ENCODE measurements at places on chromosomes 7 and 10.
A peak's percentile ranks its signal among the peaks of the same experiment; 100 is the strongest.

- no peak for DNase-seq
These were observed 173.9 kb downstream of the HERPUD2 start for GRCh38 chr7:35520810-35521625.

GRCh38 chr7:37669818-37670217 is 13.7 kb upstream of the GPR141 start:
- DNase-seq, result no peak

- no peak for DNase-seq
These were observed 51.9 kb downstream of the GNA12 start for GRCh38 chr7:2792235-2792634.

GRCh38 chr10:61135276-61135721 is 191.3 kb upstream of the RHOBTB1 start:
- DNase-seq, result no peak

DNA sequence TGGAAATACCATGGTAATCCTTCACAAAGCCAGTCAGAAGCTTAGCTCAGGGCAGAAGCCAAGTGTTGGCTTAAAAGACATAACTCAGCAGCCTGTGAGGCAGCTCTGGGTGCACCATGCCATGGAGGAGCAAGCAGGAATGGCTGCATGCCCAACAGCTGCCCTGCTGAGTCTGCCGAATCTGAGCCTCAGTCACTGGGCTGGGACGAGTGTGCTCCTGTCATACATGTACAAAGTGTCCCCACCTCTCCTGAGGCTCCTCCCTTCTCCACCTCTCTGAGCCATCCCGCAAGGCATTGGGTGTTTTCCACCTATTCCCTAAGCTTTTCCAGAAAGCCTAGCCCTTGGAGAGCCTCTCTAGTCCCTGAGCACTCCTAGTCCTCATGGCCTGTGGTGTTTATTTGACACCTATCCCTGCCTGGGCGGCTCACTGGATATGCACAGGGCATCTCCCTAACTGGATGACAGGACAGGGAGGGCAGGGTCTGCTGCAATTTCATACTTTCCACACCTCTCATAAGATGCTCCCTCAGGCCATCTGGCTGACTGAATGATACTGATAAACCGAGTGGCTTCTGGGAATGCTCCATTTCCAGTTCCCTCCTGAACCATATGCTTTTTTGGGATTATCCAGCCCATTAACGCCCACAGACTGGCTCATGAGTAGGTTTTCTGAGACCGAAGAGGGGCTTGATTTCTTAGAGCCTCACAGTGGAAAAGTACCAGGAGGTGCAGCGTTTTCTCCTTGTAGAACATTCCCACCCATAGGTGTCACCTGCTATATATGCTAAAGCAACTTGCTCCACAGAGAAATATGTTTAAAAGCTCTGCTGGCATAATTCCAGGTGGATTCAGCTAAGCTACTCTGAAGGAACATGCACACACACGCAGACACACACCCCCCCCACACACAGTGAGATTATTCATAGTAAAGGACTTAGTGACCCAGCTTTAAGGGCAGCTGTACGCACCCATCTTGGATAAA is 199.3 kb downstream of the SNX10 start:
- no peak for DNase-seq

DNA sequence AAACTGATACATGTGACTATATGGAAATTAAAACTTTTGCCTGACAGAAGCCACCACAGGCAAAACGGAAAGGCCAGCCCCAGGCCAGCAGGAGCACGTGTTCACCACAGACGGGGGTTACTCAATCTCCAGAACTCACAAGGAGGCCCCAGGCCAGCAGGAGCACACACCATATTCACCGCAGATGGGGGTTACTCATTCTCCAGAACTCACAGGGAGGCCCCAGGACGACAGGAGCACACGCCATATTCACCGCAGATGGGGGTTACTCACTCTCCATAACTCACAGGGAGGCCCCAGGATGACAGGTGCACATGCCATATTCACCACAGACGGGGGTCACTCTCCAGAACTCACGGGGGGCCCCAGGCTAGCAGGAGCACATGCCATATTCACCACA is 61.5 kb downstream of the NKX6-2 start:
- no peak for DNase-seq

GRCh38 chr7:104903044-104903443 is 111.0 kb upstream of the KMT2E start:
- no peak for DNase-seq

DNA sequence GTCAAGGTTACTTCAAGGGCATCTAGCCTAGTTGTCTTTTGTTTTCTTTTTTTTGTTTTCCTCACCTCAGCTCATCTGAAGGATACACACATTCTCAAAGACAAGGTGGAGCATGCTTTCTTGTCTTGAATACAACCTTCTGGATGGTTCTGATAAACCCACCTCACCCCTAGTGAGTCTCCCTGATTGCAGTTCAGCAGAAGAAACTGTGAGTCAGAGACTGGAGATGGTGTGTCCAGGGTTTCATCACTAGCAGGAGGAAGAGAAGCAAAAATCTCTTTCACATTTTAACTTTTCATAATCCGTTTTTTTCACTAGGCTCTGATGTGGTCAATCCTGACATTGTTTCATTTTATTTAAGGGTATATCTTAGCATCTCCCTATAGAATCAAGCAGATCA is 143.0 kb upstream of the NRBF2 start:
- no peak for DNase-seq

DNA sequence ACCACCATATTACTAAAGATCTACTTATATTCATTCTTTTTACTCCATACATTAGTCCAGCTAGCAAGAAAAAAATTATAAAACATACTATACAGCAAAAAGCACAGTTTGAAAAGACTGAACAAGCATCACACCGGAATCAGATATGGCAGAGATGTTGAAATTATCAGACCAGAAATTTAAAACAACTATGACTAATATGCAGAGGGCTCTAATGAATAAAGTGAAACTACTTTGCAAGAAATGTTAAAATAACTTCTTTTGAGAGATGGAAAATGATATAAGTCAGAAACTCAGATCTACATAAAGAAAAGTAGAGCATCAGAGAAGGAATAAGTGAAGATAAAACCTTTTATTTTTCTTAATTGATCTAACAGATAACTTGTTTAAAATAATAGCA is 50.9 kb downstream of the SGCE start:
- no peak for DNase-seq

GRCh38 chr10:43891241-43891640 is 242.6 kb upstream of the ZNF32 start:
- no peak for DNase-seq

- no peak for DNase-seq
These were observed 147.0 kb downstream of the HBP1 start for GRCh38 chr7:107315716-107316220.

DNA sequence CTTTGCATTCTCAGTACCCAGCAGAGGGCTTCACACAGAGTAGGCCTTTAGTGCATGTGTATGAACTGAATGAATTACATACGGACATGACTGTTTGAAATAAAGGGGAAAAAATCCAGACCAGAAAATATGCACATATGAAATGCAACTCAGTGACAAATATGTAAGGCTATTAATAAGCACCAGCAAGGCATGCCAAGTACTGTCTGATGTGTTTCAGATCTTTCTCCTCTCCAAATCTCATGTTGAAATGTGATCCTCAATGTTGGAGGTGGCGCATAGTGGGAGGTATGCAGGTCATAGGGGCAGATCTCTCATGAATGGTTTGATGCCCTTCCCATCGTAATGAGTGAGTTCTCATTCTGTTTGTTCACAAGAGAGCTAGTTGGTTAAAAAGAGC is 87.3 kb upstream of the TOMM7 start:
- DNase-seq, result no peak

GRCh38 chr7:117435475-117436043 is 8.3 kb upstream of the ASZ1 start:
- DNase-seq, result no peak

DNA sequence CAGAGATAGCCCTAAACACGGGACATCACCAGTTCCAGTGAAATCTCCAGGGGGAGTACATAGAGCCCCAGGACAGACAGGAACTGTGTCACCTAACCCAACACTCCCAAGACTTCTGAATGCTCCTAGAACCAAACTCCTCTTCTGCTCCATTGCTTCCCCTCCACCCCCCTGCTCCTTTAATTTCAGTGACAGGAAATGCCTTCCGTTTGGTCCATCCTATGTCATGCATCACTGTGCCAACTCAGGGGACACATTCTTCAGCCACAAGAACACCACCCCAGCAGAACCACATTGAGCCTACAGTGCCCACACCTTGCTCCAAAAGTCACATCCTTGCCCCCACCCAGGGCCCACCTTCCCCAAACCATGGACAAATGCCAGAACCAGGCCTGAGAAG is 100.5 kb downstream of the KCNMA1 start:
- DNase-seq, result no peak

- DNase-seq, result no peak
These were observed 99.0 kb upstream of the PHF14 start for GRCh38 chr7:10874666-10875065.

GRCh38 chr7:48782511-48782910 is 141.8 kb upstream of the CDC14C start:
- DNase-seq, result no peak

DNA sequence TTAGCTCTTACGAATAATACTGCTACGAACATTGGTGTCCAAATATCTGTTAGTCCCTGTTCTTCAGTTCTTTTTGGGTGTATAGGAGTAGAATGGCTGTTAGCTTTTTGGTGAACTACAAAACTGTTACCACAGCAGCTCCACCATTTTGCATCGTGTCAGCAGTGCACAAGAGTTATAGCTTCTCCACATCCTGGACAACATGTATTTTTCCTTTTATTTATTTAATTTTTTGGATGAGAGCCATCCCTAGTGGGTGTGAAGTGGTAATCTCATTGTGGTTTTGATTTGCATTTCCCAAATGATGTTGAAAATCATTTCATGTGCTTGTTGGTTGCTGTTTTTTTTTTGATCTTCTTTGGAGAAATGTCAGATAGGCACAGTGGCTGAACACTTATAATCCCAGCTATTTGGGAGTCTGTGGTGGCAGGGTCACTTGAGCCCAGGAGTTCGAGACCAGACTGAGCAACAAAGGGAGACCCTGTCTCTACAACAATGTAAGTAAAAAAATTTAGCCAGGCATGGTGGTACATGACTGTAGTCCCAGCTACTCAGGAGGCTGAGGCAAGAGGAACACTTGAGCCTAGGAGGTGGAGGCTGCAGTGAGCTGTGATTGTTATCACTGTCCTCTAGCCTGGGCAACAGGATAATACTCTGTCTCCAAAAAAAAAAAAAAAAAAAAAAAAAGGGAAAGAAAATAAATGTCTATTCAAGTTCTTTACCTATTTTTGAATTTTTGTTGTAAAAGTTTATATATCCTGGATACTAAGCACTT is 31.7 kb downstream of the TRIM24 start:
- no peak for DNase-seq

- peak; percentile 28 for DNase-seq
These were observed 12.7 kb upstream of the LARP4B start for GRCh38 chr10:944034-944831.

- no peak for DNase-seq
These were observed 55.8 kb downstream of the PIK3AP1 start for GRCh38 chr10:96664563-96664962.

GRCh38 chr7:102721-103120 is 89.7 kb upstream of the FAM20C start:
- no peak for DNase-seq

- DNase-seq, result no peak
These were observed 213.9 kb downstream of the ELFN1 start for GRCh38 chr7:1883834-1884582.

GRCh38 chr7:41501006-41501405 is 201.9 kb downstream of the INHBA start:
- no peak for DNase-seq

GRCh38 chr7:156793334-156793733 is 99.6 kb downstream of the LMBR1 start:
- DNase-seq, result no peak

DNA sequence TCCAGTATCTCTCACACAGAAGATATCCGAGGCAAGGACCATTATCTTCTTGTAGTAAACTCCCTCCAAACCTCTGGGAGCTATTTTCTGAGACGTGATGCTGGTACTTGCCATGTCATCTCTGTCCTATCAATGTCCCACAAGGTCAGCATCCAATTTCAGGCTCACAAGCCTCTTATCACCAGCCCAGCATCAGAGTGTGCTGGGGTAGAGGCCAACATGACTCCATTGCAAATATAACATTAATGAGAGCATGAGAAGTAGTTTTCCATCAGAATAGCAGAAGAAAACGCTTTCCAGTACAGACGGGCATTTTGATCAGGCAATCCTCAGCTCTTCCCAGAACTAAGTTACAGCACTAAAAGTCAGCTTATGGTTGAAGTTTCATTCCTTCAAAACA is 5.6 kb downstream of the MORN4 start:
- no peak for DNase-seq

DNA sequence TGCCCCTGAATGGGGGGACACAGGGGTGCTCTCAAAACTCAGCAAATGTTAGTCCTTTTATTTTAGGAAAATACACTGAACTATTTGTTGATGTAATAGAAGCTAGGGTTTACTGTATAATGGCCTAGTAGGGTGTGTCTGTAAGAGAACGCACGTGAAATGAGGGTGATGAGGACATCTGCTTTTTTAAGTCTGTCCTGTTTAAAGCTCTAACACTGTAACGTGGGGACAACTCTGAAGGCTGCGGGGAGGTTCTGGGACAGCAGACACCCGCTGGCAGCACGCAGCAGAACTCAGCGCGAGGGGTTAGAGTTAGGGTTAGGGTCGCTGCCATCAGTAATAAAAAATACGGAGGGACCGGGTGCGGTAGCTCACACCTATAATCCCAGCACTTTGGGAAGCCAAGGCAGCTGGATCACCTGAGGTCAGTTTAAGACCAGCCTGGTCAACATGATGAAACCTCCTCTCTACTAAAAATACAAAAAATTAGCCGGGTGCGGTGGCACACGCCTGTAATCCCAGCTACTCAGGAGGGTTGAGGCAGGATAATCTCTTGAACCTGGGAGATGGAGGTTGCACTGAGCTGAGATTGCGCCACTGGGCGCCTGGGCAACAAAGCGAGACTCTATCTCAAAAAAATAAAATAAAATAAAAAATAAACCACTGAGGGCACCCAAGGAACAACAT is 98.0 kb downstream of the CTBP2 start:
- DNase-seq, result no peak

DNA sequence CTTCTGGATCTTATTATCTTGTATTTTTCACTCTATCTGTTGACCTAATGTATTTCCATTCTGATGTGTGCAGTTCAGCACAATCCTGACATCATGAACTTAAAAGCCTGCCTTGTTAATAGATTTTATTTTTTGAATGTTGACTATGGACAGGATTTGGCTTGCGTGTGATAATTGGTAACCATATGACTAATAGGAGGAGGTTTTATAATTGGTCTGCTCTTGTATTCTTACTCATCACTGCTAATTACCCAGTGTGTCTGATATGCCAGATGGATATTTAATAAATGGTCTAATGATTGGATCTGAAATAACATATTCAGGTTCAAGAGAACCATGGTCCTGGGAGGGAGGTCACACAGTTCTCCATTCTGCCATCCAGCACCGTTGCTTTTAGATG is 45.9 kb downstream of the MTURN start:
- no peak for DNase-seq

GRCh38 chr7:35681231-35682029 is 13.5 kb downstream of the HERPUD2 start:
- DNase-seq, result no peak
